Stimulated activated CD8-positive, alpha-beta memory T cell treated with anti-CD3 and anti-CD28 coated beads, Interleukin-4, amount 100 ng/mL, for 4 hours (primary cell): ENCODE measurements at places on chromosomes 3 and 15.

- DNase-seq: no peak
Measured at GRCh38 chr15:95996494-95996893, 334.0 kb upstream of the NR2F2 start.

- DNase-seq: no peak
Measured at GRCh38 chr3:7788881-7789280, 712.7 kb upstream of the LMCD1 start.

DNA sequence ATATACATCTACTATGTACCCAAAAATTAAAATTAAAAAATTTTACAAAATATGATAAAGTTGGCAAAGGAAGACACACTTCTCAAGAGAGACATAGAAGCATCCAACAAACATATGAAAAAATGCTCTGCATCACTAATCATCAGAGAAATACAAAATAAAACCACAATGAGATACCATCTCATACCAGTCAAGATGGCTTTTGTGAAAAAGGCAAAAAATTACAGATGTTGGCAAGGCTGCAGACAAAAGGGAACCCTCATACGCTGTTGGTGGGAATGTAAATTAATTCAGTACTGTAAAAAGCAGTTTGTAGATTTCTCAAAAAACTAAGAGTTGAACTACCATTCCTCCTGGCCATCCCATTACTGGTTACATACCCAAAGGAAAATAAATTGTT lies 581.7 kb upstream of the CCDC54 start:
- DNase-seq: no peak

DNA sequence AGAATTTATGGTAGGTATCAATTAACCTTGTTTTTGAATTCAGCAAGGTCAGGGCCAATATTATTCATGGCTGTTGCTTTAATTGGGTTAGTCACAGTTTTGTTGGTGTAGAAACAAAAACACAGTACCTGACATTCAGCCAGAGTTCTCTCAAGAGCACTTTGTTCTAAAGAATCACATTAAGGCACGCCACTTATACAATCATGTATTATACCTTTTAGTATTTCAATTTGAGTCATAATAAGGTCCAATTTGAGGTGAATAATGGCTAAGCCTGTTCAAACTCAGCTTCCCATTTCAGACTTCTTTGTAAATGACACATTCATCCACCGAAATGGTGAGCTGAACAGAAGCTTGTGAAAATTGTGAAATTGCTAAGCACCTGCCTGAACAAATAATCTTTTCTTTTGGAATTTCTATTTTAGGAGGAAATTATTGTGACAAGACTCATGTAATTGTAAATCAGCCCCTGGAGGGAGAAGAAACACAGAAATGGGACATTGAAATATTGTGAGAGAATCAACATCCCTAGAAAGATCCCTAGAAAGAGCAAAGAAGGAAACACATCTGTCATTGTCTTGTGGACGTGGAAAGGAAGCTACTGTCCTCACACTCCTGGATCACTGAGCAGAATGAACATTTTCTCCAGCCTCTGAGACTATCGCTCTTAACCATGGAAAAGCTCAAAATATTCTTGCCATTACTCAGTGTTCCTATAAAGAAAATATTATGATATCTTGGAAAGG lies 29.3 kb downstream of the RIOX2 start:
- DNase-seq: no peak

- DNase-seq: no peak
Measured at GRCh38 chr3:101535221-101535620, 22.2 kb upstream of the SENP7 start.

GRCh38 chr3:71801986-71802385 lies 17.0 kb upstream of the PROK2 start:
- no peak for DNase-seq

DNA sequence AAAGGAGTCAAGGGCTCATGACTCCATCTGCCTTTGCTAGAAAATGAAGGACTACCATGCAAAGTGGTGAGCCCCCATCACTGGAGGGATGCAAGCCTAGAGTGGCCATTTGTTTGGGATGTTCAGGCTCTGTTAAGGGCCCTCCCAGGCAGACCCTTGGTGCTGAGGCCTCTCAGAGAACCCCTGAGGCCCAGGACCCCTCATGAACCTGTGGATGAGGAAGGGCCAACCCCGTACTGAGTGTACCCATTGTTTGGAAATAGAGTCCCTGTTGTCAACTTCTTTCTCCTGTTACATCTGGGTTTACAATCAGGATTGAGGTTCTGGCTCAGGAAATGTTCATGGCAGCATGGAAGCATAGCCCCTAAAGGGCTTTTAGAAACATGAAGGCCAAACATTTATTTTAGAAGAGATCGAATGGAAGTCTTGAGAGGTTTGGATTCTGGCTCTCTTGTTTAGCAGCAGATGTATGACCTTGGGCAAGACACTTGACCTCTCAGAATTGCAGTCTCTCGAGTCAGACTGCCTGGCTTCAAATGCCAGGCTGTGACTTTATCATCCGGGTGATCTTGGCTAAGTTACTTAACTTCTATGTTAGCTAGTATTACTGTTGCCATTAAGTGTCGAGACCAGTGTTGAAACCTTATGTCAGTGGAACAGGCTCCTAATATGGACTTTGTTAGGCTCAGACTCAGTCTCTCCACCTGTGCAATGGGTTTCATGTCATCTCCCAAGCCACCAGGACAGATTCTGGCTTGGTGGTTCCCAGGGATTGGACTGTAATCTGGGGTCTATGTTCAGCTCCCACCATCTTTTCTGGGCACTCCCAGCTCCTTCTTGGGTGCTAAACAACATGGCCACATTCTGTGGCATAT lies 12.4 kb downstream of the ITGA11 start:
- no peak for DNase-seq

GRCh38 chr15:84967380-84967779 lies 14.3 kb upstream of the PDE8A start:
- DNase-seq: no peak

DNA sequence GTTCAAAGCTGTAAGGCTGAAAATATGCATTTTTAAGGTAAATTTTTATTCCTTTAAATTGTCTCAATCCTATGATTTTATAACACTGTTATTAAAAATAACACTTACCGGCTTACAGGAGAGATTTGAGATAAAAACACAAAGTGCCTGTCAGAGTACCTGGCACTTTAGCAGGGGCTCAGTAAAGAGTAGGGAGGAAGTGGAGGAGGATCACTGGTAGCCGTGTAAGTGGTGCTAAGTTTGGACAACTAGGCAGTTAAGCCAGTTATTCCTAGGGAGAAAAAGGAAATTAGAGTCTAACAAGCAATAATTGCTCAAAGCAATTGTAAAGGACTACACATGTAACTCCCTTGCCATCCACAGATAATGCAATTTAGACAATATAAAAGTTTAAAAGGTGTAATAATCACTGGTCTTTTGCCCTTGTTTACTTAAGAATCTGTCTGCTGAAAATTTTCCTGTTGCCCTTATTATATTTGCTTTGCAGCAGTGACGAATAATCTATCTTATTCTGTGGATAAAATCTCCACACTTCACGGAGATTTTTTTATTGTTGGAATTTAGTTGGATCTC lies 204.8 kb downstream of the CDIN1 start:
- no peak for DNase-seq

DNA sequence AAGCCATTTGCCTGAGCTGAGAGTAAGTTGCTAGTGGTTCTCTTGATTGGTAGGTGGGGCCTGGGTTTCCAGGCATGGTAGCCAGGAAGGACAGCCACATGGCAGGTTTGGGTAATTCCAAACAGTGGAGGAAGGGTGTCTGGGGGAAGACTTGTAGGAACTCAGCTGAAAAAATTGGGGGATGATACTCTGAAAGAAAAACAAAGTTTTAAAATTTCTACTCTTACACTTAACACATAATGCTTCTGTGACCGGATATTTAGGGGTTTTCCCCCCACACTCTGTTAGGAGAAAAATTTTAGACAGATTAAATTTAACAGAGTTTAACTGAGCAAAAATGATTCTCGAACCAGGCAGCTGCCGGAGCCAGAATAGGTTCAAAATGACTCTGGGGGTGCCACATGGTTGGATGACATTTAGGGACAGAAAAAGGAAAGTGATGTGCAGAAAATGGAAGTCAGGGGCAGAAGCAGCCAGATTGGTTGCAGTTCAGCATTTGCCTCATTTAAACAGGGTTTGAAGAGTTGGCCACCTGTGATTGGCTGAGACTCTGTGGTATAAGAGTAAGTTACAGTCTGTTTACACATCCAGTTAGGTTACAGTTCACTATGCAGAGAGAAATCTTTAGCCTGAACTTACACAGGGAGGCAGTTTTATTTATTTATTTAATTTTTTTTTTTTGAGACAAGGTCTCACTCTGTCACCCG lies 8.1 kb downstream of the B2M start:
- DNase-seq: no peak

DNA sequence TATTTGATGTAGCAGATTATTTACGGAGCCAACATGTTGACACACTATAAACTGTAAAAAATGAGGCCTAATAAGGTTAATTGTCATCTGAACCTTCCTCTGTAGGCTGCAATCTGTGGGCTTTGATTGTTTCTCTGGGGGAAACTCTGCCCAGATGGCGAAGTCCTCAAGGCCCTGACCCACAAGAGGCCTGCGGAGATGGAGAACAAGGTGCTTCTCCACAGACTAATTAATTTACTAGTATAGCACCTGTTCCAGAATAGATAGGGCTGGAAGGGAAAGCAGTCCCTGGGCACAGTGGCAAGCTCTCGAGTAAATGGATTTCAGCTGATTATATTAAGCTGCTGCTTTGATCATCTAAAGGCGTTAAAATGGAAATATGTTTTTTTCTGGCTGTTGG lies 338.8 kb upstream of the DNAJC19 start:
- DNase-seq: no peak

- no peak for DNase-seq
Measured at GRCh38 chr3:105801397-105801796, 67.4 kb downstream of the CBLB start.

DNA sequence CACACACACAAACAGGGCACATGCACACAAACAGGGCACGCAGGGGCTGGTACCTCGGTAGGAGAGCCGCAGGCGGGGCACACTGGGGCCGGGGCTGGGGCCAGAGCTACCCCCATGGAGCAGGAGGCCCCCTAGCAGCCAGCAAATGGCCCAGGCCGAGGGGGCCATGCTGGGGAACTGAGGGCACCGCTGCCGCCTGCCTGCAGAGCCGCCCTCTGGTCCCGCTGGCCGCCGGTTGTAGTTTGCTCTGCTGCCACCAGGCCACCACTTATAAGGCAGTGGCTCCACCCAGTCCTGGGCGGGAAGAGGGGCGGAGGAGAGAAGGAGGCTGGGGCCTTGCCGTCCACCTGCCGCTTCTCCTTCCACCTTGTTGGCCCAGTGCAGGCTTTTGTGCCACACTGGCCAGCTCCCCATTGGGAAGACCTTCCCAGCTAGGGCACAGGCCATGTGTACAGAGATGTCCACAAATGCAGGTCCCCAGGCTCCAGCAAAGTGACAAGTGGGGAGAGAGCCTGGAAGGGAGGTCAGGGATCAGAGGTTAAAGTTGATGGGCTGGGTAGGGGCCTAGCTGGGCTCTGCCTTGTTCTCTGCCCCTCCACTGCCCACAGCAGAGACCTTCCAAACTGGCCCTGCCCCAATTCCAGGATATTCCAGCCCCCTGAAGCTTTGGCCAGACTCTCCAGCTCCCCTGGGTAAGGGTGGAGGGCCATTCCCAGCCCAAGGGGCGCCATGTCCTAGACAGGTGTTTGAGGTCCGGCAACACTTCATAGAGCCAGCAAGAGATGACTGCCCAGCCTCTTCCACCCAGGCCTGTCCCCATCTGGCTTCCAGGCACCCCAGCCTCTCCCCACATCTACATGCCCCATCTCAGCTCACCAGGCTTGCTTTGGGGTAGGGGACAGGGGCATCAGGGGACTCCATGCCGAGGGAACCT lies at the start of gene SEMA3G:
Gene SEMA3G, minus strand, starts transcription at position 244 of the 934 bp plus-strand sequence. Its CDS starts 76 bp downstream, at position 168.
- DNase-seq: no peak

GRCh38 chr15:68047826-68048225 lies 6.3 kb upstream of the PIAS1 start:
- no peak for DNase-seq

DNA sequence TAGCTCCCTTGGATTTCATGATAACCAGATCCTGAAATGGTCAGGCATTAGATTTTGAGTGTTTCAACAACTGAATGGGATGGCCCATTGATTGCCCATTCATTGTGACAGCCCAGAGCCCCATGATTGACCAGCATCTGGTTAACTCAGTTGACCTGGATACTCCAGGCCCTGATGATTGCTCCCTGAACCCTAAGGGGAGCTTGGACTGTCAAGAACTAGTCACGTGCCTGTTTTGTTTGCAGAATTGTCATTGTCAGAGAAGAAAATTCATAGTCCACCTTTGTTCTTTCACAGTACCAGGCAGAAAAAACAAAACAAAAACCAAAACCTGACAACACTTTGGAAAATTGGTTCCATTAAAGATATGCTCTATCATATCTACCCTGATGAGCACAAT lies 241.3 kb upstream of the ONECUT1 start:
- DNase-seq: no peak

DNA sequence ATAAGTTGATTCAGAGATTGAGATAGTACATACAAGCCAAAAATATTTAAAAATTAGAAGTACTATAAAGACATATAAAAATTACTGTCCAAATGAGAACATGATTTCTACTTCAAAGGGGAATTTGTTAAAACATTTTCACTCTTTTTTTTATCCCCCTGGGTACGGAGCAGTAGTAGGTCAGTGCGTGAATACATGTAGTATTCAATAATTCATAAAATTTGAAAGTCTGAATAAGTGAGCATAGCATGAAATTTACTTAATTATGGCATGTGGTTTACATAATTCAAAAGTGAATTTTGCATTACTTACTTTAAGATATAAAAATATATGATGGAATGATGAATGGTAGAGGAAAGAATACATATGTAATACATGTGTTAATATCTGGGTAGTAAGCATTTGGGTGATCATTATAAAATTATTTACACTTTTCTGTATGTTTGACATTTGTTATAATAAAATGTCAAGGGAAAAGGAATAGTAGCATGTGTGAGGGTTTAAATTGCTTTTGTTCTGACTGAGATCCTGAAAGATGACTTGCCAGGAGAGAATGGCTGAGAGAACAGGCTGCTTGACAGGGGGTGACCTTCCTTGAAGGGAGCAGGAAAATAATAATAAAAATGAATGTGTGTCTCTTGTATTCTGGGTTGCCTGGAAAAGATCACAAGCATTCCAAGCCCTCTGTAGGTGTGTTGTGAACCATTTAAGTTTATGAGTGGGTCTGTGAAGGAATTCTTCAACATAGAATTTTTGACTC lies 1178.8 kb downstream of the ZPLD1 start:
- DNase-seq: no peak

GRCh38 chr3:127982155-127982554 lies 67.1 kb downstream of the KBTBD12 start:
- no peak for DNase-seq

- DNase-seq: no peak
Measured at GRCh38 chr3:151900460-151900859, 27.0 kb downstream of the SUCNR1 start.

- DNase-seq: no peak
Measured at GRCh38 chr15:57495554-57496165, 96.0 kb upstream of the MYZAP start.

DNA sequence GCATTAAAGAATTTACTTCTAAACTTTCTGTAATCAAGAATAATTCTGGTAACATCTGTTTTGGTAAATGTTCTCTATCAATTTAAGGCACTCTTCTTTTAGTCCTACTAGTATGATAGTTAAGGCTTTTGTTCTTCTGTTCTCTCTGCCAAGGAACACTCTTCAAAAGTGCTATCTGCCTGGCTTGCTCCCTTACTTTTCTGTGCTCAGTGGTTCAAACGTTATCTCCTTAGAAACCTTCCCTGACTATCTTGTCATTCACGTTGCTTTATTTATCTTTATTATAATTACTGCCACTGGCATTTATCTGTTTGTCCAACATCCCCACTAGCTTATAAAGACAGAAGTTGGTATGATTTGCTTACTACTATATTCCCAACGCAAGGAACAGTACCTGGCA lies 59.2 kb downstream of the RFX7 start:
- DNase-seq: no peak
